ENCODE measurements at places on chromosomes 7 and 10.

GRCh38 chr7:44386139-44386913, 60.9 kb upstream of the CAMK2B start:
- DNase-seq, result no peak

DNA sequence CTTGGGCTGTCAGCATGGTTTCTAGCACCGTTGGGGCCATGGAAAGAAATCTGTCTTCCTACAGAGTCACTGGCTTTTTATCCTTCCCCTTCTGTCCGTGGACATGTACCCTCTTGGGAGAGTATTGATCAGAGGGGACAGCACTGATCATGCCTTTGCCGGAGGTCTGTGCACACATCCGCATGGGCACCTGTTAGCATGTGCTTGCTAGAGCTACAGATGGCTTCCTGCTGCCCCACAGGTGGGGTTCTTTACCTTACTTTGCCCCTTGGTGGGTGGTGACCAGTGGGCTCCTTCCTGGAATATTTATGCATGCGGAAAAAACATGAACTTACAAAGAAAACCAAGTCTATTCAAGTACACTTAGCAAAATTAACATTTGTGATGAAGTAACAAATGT, 24.9 kb downstream of the RPS24 start:
- no peak for DNase-seq

- DNase-seq, result no peak
Measured at GRCh38 chr10:11245510-11245909, 227.8 kb downstream of the CELF2 start.

GRCh38 chr10:124627866-124628675, 116.1 kb downstream of the FAM53B start:
- no peak for DNase-seq

- no peak for DNase-seq
Measured at GRCh38 chr10:4217187-4217586, 432.2 kb upstream of the KLF6 start.

GRCh38 chr10:113064039-113064438, 114.0 kb downstream of the TCF7L2 start:
- DNase-seq, result no peak

GRCh38 chr10:28082885-28083284, 84.0 kb upstream of the ODAD2 start:
- DNase-seq, result no peak

DNA sequence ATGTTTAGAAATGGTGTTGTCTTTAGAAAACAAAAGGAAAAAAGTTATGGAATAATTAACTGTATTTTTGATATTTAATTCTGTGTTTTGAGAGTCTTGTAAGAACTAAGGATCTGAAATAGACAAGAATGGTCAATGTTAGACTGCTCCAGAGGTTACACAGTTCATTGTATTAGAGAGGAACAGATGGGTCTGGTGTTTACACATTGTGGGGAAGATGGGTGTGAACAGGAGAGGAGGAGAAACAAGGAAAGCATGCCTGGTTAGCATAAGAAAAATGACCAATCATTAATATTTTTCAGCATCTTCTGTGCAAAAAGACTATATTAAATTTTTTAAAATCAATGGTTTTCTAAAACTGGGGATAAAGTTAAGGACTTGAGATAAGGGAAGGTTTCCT, 11.9 kb downstream of the MEOX2 start:
- DNase-seq, result no peak

- peak; percentile 65 for DNase-seq
Measured at GRCh38 chr7:46763344-46763743, 818.6 kb downstream of the TNS3 start.

DNA sequence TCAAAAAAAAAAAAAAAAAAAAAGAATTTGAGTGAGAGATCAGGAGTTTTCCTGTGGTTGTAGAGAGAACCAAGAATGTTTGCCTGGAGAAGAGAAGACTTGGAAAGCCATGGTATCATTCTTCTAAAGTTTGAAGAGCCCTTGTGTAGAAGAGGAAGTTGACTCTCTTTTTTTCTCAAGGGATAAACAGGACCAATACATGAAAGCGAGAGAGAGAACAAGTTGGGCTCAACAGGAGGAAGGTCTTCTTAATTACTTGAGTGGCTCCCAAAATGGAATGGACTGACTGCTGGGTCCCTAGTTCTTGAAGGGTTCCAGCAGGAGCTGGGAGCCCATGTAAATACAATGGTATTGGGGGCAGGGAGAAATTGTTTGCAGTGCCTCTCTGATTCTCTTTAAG, 173.3 kb upstream of the ADO start:
- no peak for DNase-seq

GRCh38 chr7:34275624-34276023, 370.3 kb downstream of the BMPER start:
- DNase-seq, result no peak

GRCh38 chr10:104641187-104641936, at the start of gene SORCS3:
SORCS3 (plus strand) TSS chr10:104641290.
- no peak for DNase-seq

- peak; percentile 28 for DNase-seq
Measured at GRCh38 chr7:4712281-4713182, 30.4 kb downstream of the FOXK1 start.

- no peak for DNase-seq
Measured at GRCh38 chr7:96380111-96380512, 58.2 kb upstream of the SLC25A13 start.

Data from adipocyte (in vitro differentiated cells).